ENCODE measurements at places on chromosomes 16 and 17. TPM values are rescaled to one million over a fixed set of nuclear protein-coding genes. Genes with fewer than 3 reads are reported as not detected.

- DNase-seq: no peak
These were observed 13.2 kb upstream of the CLEC18C start for GRCh38 chr16:70160388-70160787.

DNA sequence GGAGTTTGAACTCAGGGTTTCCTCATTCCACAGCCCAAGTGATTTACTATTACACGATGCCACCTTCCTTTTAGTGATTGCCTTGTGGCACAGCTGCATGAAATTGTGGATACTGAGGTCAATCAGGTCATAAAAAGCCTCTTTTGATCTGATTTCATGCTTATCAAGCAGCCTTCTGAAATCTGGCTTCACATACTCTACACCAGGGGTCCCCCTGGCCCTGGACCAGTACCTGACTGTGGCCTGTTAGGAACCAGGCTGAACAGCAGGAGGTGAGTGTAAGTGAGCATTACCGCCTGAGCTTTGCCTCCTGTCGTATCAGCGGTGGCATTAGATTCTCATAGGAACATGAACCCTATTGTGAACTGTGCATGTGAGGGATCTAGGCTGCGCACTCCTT lies 13.8 kb downstream of the SLFN5 start:
- DNase-seq: no peak

DNA sequence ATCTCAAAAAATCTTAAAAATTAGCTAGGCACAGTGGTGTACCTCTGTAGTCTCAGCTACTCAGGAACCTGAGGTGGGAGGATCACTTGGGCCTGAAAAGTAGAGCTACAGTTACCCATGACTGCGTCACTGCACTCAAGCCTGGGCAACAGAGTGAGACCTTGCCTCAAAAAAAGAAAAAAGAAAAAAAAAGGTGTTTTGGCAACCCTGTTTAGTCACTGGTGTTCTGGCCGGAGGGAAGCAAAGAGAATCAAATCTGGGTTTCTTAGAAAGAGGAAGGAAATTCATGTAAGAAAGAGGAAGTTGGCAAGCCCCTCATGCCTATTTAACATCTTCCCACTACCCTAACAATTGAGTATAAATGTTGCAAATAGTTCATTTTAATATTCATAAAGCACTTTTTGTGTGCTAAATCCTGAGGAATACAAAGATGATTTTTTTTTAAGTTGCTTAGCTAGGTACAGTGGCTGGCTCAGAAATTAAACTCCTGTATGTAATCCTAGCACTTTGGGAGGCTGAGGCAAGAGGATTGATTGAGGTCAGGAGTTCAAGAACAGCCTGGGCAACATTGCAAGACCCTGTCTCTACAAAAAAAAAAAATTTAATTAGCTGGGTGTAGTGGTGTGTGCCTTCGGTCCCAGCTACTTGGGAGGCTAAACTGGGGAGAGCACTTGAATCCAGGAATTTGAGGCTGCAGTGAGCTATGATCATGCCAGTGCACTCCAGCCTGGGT lies 6.5 kb upstream of the USP32 start:
- DNase-seq: no peak

DNA sequence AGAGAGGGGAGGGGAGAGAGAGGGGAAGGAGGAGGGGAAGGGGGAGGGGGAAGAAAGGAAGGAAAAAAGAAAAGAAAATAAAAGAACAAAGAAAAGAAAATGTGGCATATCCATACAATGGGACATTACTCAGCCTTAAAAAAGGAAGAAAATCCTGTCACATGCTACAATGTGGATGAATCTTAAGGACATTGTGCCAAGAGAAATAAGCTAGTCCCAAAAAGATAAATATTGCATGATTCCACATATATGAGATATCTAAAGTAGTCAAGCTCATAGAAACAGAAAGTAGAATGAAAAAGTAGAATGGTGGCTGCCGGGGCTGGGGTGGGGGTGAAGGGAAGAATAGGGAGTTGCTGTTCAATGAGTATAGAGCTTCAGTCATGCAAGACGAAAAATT lies 40.4 kb downstream of the CNGB1 start:
- no peak for DNase-seq

GRCh38 chr16:77647726-77648125 lies 74.6 kb upstream of the NUDT7 start:
- no peak for DNase-seq

DNA sequence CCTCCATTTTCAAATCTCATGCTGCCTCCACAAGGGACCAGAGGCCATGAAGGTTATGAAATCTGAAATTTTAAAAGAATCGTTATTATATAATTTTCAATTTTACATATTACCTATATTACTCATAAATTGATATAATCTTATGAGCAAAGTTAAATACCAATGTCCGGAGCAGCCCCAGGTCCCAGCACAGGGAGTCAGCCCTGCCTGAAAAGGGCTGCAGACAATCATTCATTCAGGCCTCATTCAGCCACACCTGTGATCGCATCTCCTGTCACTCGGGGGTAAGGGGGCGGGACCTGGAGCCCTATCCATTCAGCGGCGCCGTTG lies 172.5 kb downstream of the AHSP start:
- DNase-seq: no peak

DNA sequence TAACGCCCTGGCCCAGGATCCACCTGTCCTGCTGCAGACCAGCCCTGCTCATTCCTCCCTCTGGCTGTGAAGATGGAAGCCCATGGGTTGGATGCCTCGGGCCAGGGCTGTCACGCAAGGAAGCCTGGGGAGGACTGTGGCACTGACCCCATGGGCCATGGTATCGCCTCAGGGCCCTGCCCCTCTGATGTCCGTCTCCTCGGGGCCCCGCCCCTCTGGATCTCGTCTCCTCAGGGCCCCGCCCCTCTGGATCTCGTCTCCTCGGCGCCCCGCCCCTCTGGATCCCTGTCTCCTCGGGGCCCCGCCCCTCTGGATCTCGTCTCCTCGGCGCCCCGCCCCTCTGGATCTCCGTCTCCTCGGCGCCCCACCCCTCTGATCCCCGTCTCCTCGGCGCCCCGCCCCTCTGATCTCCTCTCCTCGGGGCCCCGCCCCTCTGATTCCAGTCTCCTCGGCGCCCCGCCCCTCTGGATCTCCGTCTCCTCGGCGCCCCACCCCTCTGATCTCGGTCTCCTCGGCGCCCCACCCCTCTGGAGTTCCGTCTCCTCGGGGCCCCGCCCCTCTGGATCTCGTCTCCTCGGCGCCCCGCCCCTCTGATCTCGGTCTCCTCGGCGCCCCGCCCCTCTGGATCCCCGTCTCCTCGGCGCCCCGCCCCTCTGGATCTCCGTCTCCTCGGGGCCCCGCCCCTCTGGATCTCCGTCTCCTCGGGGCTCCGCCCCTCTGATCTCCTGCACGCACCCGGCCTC lies 24.0 kb downstream of the METRNL start:
- DNase-seq: no peak

DNA sequence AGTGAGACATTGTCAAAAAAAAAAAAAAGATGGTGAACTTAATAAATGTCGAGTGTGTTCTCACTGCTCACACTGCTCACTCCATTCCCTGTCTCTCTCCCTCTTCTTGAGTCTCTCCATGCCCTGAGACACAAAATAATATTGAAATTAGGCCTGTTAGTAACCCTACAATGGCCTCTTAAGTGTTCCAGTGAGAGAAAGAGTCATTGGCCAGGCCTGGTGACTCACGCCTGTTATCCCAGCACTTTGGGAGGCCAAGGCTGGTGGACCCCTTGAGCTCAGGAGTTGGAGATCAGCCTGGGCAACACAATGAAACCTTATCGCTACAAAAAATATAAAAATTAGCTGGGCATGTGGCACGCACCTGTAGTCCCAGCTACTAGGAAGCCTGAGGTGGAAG lies 16.2 kb upstream of the CSF3 start:
- no peak for DNase-seq

The KRT23 gene
- total RNA-seq: not detected

The KRTAP4-9 gene
- not detected for total RNA-seq
